ENCODE measurements at places on chromosomes 11 and 22.
A peak's percentile ranks its signal among the peaks of the same experiment; 100 is the strongest.

GRCh38 chr11:47035108-47035507, 98.5 kb downstream of the CSTPP1 start:
- DNase-seq = no peak

GRCh38 chr22:41848468-41848867, 15.6 kb downstream of the SREBF2 start:
- DNase-seq = peak; percentile 28

GRCh38 chr11:109512680-109513079, 90.7 kb downstream of the C11orf87 start:
- DNase-seq = peak; percentile 50

DNA sequence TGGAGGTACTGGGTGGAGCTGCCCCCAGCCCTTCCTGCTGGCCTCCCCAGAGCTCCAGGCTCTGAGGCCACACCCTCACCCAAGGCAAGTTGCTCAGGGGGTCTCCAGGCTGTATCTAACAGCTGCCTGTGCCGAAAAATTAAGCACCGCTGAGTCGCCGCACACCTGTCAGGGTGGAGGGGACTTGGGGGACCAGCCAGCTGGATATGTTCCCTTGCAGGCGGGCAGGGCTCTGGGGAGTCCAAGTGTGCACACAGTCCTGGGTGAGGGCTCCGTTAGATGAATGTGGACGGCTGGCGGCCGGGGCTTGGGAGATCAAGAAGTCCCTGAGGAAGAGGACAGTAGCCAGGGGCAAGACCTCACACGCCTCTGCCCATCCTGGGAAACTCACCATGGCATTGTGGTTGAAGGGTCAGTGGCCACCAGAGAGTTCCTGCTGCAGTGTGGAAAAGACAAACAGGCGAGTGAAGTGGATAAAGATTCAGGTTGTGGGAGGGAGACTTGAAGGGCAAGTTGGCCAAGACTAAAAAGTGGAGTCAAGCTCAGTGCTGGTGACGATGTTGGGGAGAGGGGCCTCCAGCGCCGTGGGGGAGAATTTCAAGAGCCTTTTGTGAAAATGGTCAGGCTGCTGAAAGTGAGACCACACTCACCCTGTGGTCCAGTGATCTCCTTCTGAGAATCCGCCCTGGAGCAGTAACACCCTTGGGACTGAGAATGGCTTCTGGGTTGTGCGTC, 69.6 kb downstream of the CDKN1C start:
- DNase-seq = no peak

- no peak for DNase-seq
Observed at GRCh38 chr11:115242982-115243381, 261.2 kb downstream of the CADM1 start.

- DNase-seq = peak; percentile 89
Observed at GRCh38 chr11:9273376-9274336, 8.5 kb upstream of the DENND5A start.

GRCh38 chr22:46696614-46697013, 41.4 kb downstream of the CERK start:
- DNase-seq = no peak

GRCh38 chr22:42511401-42511891, 8.2 kb downstream of the RRP7A start:
- DNase-seq = no peak

- DNase-seq = peak; percentile 5
Observed at GRCh38 chr22:39932918-39933649, 27.1 kb upstream of the TMA7B start.

DNA sequence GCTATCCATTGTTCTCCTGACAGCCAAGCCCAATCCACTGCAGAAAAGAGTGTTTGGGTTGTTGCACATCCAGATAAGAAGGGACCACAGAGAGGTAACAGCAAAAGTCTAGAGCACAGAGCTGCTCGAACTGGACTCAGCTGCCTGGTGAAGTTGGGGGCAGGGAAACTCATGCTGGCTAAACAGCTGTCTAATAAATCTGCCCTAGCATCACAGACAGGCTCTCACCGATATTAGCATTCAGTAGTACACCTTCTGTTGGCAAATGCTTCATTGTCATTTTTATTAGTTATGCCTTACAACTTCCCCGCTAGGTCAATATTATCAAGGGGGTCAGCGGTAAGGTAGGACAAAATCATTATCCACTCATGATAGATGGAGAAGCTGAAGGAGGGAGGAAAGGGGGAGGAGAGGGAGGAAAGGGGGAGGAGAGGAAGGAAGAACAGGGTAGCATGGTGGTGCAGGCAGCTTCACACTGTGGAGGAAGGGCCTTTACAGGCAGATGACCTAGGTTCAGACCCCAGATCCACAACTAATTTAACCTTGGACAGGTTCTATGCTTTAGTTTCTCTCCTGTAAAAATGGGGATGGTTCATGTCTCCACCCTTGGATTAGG, 102.7 kb downstream of the LARGE1 start:
- DNase-seq = no peak

GRCh38 chr11:9821008-9821752, 157.3 kb downstream of the SWAP70 start:
- DNase-seq = peak; percentile 90

DNA sequence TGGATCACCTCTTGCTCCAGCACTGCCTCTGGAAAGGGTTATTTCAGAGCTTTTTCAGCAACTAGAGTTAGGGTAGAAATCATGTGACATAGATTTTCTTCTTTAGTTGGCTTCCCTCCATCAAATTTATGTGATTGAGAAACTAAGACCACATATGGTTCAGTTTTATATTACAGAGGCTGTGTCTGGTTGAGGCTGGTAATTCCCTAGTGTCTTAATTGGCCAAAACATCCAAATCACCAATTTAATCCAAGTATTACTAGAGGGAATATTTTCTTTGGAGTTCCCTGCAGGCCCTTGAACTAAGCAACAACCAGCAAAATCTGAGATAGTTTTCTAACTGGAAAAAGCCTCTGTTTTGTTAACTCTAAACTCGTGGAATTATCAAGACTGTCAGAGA, 136.3 kb downstream of the ARHGAP42 start:
- peak; percentile 82 for DNase-seq

DNA sequence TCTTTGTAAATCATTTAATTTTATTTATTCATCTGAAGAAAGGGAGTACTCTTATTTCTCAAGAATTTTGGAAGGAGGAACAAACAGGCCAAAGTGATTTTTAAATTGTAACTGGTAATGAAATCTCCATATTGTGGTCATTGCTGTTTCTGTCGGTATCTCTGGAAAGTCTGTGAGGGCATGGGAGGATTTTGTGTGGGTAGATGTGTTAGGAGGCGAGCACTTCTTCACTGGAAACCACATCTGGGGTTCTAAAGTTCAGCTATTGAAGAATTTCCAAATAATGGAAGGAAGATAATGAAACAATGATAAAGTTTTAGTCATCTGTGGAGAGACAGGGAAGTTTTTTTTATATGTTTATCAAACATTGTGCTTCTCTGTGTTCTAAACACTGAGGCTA, 6.6 kb downstream of the TRIM34 start:
- DNase-seq = no peak

GRCh38 chr22:47736186-47737034, 974.0 kb downstream of the TBC1D22A start:
- DNase-seq = no peak

DNA sequence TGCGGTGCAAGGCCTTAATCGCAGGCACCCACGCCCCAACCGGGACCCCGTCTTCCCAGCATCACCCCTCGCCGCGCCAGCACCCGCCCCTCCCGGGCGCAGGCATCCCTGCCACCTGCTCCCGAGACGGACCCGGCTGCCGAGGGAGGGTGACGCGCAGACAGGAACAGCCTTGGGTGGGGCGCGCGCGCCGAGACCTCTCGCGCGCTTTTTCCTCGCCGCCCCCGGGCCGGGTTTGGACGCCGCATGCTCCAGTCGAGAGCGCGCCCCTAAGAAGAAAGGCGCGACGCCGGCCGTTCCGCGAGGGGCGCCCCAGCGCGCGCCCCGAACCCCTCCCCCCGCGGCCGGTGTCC, 504 bp downstream of the CFL1 start:
- DNase-seq = no peak

DNA sequence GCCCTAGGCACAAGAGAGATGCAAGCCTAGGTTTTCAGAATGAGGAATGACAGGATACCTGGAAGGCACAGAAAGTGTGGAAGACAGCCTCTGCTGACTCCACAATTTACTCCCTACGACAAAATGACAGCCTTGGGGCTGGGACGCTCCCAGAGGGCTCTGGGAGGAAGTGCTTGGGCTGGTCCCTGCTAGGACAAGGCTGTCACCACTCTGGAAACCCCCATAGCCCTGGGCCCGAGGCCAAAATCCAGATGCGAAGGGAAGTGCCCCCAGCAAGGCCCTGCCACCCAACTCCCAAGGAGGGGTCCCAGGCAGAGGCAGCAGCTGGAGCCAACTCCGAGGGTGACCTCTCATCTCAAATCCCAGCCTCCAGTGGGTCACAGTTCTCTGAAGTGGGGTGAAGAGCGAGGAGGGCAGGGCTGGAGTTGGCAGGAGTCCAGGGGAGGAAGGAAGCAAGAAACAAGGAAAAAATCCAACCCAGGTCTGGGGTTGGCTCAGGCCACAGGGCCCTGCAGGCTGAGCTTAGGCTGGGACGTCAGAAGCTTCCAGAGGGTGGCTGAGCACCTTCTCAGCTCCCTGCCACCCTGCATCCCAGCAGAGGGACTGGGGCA, 6.3 kb upstream of the CDC42EP2 start:
- DNase-seq = no peak

GRCh38 chr22:30875481-30876215, 92.9 kb downstream of the MORC2 start:
- peak; percentile 16 for DNase-seq

DNA sequence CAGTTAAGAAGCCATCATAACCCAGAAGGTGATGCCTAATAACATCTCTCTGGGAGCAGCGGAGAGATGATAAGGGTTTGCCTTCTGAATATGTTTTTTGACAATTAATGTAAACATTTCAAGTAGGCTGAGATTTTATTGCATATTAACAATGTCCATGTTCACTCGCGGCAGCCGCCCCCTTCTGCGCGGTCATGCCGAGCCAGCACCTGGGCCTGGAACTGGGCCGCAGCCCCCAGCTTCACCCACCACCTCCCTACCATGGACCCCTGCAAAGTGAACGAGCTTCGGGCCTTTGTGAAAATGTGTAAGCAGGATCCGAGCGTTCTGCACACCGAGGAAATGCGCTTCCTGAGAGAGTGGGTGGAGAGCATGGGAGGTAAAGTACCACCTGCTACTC, 4.3 kb upstream of the SAA1 start:
- no peak for DNase-seq

- DNase-seq = peak; percentile 71
Observed at GRCh38 chr11:94201004-94201465, 72.4 kb downstream of the PANX1 start.

- DNase-seq = peak; percentile 63
Observed at GRCh38 chr11:128653801-128654231, 40.1 kb upstream of the FLI1 start.

GRCh38 chr11:36748836-36749235, 150.8 kb upstream of the RAG2 start:
- no peak for DNase-seq

- no peak for DNase-seq
Observed at GRCh38 chr11:46234311-46234710, 43.2 kb upstream of the CREB3L1 start.

DNA sequence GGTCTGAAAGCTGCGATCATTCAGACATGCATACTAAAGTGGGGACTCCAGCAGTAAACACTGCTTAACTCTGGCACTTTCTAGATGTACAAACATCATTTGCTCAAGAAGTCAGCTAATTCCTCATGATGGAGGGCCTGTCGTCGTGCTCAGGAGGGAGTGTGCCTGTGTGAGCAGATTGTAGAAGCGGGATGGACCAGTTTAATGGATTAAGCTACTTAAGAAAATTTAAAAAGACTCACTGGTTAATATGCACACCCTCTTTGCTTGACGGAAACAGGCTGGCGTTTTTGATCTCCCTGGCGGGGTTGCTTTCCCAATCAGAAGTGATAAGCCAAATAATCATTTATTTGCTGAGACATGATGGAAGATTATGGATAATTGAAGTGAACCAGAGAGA, 79.0 kb downstream of the LDLRAD3 start:
- DNase-seq = no peak

DNA sequence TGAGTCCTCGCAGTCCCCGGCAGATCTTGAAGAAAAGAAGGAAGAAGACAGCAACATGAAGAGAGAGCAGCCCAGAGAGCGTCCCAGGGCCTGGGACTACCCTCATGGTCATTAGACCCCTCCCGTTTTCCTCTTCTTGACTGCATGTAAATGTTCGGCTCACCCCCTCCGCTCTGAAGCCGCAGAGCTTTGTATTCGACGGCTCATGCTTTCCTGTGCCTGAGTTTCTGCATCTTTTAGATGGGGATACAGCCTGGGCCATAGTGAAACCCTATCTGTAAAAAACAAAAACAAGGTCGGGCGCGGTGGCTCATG, 7.7 kb downstream of the USP18 start:
- no peak for DNase-seq

Data from AG10803 (cell line).